Epithelial cell of proximal tubule (primary cell): ENCODE measurements at places on chromosomes 11 and 22.
A peak's percentile ranks its signal among the peaks of the same experiment; 100 is the strongest.

DNA sequence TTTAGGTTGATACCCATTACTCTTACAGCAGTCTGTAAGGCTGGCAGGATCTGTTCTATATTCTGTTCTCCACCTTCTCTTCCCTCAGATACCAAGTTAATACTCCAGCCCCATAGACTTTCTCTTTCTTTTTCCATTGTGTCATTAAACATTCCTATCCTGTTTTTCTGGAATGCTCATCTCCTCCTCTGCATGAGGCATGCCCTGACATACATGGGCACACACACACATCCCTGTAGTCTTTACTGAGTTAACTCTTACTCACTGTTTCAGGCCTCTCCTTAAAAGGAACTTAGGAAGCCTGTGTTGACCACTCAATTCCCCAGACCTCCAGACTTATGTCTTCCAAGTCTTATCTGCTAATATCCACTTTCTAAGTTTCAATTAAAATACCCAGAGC is 476.8 kb downstream of the METTL15 start:
- peak; percentile 25 for DNase-seq

DNA sequence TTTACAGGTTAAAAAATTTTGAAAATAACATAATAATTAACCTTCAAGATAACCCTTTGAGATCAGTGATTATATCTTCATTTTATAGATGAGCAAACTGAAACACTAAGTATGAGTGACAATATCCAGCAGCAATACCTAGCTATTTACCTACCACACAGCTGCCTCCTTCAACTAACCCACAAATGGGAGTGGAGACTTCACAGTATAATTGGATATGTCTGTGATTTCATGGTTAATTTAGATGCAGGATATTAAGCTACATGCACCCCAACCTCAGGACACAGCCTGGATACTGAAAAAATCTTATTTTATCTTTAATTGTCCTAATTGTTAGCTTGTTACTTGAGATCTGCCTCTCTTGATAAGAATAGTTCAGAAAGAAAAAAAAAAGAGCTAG is 297.2 kb upstream of the ANO5 start:
- no peak for DNase-seq

- no peak for DNase-seq
Measured at GRCh38 chr11:43555816-43556611, 124.5 kb upstream of the HSD17B12 start.

DNA sequence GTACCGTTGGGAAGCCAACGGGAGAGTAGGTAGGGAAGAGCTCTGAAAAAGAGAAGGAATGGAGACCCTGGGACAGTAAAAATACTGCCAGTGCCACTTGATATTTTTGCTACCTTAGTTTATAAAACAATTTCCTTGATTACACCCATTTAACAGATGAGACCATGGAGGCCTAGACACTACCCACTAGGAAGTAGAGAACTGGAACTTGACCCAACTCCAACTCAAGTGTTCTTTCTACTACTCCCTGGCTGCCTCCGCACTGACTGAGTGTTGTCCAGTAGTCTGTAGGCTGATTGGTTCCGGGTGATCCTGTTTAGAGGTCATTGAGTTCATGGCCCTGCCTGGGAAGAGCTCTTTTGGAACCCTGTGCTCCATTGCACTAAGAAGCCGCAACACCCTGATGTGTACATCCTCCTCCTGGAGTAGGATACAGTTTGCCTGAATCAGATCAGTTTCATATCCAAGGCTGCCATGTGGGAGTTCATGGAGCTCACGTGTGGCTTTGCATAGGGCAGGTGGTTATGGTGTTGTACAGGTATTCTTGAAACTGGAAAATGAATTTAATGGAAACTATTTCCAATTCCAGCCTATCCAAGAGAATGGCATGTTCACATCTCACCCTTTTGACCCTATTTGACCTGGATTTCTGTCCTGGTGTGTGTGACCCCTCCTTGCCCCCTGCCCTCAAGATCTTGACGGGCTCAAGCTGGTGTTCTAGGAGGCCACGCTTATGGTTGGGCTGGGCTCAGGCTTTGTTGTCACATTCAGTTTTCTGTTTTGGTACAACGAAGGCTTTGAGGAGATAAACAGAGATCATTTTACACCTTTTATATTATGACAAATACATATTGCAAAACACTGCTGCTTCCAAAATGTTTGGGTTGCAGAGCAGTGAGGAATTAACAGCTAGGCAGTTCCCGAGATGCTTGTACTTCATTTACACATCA is 102.2 kb upstream of the NNMT start:
- DNase-seq, result no peak

- no peak for DNase-seq
Measured at GRCh38 chr22:23395530-23396361, 184.3 kb downstream of the IGLL1 start.

GRCh38 chr11:44224867-44225501 is 85.0 kb downstream of the ALX4 start:
- no peak for DNase-seq

DNA sequence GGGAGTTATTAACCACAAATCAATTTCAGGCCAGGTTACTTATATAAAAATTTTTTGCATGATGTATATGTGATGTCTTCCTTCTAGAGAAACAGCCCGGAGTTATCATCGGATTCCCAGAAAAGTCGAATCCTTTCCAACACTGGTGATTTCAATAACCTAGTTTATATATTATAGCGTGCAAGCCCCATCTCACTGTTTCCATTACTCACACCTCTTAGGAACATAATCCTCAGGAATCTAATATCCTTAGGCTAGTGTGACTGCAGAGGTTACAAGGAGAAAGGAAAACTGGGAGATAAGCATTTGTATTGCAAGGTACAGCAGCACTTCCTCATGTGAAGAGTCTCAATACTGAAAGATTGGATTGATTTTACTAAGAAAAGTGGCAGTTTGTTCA is 20.3 kb downstream of the ARHGAP20 start:
- no peak for DNase-seq

DNA sequence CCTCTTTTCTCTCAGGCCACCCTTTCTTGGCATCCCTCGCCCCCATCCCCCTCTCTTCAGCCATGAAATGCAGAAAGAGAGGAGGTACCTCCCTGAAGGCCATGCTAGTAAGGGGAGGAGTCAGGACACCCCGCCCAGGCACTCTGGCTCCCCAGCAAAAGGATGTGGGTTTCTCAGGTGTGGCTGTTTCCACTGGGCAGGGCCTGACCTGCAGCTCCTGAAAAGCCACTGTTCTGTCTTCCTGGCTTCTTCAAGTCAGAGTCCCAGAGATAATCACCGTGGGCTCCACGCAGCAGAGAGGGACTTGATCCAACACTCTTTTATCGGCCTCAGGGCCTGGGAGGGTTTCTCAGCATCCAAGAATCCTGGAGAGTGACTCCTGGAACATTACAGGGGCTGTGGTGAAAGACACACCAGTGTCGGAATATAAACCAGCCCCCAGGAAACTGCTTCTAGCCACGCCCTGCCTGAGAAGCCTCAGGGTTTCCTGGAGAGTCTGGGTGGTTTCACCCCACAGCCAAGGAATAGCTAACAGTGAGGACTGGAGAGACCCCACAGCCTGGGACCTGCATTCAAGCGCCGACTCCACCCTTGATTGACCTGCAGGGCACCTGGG is 45.7 kb upstream of the TSPAN18 start:
- no peak for DNase-seq

- DNase-seq, result no peak
Measured at GRCh38 chr11:67265633-67266448, 432 bp upstream of the GRK2 start.

DNA sequence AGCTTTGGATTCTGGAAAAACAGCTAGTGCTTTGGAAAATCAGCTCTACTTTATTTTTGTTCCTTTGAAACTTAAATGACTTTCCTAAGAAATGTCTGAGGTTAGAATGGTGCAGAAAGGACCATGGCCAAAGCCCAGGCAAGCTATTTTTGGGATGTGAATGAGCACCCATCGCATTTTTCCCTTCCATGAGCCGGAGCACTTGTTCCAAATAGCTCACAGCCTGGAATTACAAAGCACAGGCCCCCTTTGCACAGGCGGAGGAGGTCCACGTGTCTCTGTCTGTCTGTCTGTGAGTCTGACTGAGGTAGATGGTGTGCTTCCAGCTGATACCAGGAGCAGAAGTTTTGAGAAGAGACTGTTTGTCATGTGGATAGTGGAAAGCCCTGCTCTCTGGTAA is 50.7 kb downstream of the MICAL2 start:
- DNase-seq, result no peak

GRCh38 chr11:39724404-39724803 is 1735.0 kb downstream of the LRRC4C start:
- no peak for DNase-seq

DNA sequence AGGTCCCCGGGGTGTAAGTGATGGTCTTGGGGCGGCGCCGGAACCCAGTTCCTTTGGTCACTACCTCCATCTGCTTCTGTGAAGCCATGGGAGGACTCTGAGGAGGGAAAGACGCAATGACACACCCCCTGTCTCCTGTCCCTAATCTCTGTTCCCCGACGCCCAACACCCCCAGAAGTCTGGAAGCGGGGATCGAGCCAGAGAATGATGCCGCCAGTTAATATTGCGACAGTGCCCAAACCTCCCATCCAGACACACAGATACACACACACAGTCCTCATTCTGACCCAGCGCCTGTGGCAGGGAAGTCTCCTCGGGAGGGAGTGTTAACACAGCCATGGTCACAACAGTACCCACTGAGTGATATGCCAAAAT is 352 bp downstream of the C22orf23 start:
- no peak for DNase-seq
